Activated CD8-positive, alpha-beta memory T cell treated with anti-CD3 and anti-CD28 coated beads for 1 hour (primary cell): ENCODE measurements at places on chromosomes 1 and 21.

GRCh38 chr1:227245613-227246320 is 72.5 kb downstream of the CDC42BPA start:
- DNase-seq: no peak

- DNase-seq: no peak
Observed at GRCh38 chr1:201288007-201288406, 4.7 kb downstream of the PKP1 start.

GRCh38 chr21:31278511-31279130 is 65.4 kb downstream of the TIAM1 start:
- DNase-seq: no peak

DNA sequence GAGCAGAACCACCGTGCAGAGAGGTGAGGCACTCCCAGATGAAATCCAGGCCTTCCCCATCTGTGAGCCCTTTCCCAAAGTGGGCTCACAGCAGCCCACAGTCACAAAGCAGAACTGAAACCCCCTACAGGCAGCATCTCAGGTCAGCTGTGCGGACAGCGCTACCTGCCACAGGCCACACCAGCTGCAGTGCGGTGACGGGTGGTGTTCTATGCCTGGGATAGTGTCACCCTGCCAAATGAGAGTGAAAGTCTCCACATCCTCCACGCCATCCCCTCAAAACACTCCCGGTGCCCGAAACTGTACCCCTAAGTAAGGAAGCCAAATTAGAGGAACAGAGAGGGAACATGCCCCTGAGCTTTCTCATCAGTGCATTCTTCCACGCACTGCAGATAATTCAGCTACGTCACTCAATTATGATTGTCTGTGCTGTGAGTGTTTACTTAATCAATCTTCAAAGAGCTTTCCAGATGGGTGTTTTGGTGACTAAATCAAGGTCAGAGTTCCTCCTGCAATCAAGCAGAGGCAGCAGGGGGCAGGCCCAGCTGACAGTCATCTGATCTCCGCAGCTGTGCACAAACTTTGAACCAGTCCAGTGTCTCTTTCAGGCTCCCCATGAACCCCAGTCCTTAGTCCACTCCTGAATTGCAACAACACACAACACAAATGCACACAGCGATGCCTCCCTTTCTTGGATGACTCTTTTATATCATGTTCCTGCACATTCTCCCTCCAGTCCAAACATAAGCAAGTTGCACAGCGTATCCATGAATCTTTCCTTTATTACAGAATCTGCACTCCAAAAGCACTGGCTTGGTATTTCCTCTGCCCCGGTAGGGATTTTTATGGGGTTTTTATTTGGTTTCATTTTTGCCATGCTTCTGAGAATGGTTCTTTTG is 150.0 kb downstream of the TOMM20 start:
- DNase-seq: no peak

GRCh38 chr1:35264871-35265270 is 3.6 kb upstream of the ZMYM4 start:
- DNase-seq: no peak

GRCh38 chr1:91752324-91752723 is 133.6 kb downstream of the TGFBR3 start:
- no peak for DNase-seq

- DNase-seq: no peak
Observed at GRCh38 chr1:24795236-24795635, 50.0 kb downstream of the CLIC4 start.

DNA sequence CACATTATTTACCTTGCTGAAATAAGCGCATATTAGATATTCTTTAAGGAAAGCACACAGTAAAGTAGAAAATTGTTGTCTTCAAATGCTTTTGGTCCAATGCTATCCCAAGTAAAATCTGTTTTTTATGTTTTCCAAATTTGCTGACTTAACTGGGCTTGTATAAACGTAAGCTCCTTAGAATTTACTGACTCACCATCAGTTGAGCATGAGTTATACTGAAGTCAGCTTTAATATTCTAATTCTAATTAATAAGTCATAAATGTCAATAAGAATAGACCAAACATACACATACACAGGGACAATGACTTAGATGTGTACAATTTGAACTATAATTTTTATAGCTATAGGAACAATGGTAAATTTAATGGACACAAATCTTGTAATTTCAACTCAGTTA is 319.2 kb downstream of the TPR start:
- DNase-seq: no peak

GRCh38 chr1:178937695-178938094 is 66.8 kb upstream of the ANGPTL1 start:
- DNase-seq: no peak

GRCh38 chr21:32279377-32279680 is 480 bp upstream of the MIS18A start:
- no peak for DNase-seq

- DNase-seq: no peak
Observed at GRCh38 chr1:30101487-30102227, 621.7 kb downstream of the MATN1 start.

DNA sequence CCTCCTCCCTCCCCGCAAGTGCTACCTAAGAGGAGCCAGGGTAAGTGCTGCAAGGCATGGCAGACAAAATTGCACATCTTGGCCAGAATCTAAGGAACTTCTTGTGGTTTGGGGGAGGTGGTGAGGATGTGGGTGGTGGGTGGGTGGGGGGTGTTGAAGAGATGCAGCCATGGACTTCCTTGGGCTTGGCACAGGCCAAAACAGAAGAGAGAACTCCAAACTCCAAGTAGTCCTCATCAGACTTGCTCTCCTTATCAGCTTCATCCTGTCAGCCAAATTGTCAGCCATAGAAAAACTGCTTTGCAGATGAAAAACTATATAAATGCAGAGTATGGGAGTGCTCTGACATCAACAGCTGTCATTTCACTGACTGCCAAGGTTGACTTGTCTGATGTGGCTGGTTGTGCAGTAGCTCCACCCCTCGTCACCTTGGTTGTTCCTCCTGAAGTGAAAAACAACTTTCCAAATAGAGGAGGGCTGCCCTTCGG is 7.1 kb downstream of the AMIGO1 start:
- DNase-seq: no peak
